Skin of body (tissue), 3 donors: ENCODE measurements at places on chromosomes 5 and 9.
A peak's percentile ranks its signal among the peaks of the same experiment; 100 is the strongest.

DNA sequence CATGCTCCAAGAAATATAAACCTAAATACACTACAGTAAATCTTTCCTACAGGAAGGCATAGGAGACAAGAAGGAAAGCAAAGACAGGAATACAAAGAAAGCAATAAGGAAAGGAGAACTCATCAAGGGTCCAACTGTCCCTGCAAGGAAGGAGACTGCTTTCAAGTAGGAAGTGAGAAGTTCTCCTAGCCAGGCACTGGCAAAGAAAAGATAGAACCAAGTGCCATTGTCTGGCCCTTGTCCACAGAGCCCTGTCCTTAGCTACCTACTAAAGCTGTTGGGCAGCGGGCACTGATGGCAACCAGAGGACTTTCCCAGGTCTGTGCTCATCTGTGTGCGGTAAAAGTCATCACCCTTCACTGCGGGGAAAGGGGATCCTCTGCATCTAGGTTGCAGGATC is 108.2 kb downstream of the KLHL3 start:
- no peak for DNase-seq

- DNase-seq, result no peak
Observed at GRCh38 chr9:121893786-121894185, 199.3 kb downstream of the TTLL11 start.

DNA sequence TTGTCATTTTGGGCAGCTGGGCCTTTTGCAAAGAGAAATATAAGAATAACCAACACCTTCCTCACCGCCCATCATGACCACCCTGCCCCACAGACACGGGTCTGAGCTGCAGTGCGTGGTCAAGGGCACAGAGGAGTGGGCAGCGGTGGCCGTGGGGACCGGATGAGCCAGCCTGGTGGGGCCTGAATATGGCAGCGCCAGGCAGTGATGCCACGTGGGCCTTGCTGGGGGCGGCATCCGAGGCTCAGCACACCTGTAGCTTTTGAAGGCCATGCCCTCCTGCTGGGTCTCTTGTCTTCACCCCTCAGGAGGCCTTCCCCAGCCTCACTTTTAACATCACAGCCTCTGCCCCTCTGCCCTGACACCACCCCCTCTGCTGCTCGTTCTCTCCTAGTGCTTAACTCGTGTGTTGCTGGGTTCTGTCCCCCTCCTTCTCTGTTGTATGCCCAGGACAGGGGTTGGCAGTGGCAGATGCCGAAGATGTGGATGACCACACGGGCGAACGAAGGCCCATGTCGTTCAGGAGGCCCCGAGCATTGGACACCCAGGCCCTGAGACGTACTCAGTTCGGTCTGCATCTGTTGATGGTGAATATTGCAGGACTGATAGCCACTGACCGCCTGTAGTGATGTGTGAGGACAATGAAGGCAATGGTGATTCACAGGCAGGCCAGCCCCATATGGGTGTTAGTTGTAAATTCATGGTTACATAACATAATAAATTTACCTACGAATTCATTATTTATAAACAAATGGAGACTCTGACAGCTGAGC is 46.0 kb downstream of the AHRR start:
- DNase-seq, result no peak

GRCh38 chr5:78633700-78634099 is 14.9 kb downstream of the LHFPL2 start:
- DNase-seq, result no peak

DNA sequence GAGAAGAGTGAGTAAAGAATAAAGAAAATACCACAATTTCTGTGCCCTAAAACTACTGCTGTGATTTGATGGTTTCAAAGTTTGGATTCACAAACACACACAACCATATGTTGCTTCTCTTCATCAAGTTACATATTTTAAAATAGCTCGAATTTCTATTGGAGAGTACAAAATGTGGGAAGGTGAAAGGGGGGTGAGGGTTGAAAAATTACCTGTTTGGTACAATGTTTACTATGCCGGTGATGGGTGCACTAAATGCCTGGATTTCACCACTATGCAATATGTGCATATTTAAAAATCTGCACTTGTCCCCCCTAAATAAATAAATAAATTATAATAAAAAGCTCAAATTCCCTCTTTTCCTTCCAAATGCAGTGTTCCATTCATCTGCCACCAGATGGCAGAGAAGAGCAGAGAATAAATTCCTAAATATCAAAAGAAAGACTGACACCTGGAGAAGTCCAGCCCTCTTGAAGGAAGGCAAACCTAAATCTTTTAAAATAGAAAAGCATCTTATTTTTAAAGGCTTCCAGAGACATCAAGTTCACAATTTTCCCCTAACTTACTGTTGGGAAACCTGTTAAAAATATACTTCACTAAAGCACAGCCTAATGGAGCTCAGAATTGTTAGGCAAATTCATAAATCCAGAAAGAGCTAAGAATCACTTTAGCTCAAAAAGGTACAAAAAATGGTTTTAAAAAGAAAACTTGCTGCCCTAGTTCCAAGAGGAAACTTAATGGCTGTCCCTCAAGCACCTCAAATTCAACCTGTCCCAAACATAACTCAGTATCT is 24.8 kb upstream of the HNRNPA0 start:
- peak; percentile 2 for DNase-seq

DNA sequence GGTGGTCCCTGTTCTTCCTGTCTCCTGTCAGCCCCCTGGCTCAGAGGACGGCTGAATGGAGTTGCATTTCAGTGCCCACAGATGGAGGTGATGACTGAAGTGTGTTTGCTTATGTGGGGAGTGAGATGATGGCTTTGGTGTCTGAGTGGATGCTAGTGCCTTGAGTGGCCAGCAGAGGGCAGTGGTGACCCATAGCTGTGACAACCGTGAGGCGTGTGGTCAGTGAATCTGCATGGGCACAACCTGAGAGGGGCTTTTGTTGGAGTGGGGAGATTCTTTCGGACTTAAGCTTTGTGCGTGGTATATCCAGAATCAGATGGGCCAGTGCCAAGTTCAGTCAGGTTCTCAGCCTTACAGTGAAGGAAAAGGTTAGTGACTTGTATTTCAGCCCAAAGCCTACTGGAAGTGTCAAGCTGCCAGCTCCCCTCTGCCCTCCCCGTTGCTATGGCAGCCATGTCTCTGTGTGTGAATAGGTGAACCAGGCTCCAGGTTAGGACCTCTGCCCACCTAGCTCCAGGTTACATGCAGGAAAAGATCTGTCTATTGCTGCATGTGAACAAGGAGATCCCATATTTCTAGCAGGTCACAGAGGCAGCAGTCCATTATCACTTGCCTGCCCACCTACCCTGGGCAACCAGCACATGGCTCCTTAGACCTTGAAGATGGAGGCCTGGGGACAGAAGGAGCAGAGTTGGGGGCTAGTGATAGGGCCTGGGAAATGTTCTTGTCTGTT is 14.7 kb upstream of the CXXC5 start:
- peak; percentile 80 for DNase-seq

DNA sequence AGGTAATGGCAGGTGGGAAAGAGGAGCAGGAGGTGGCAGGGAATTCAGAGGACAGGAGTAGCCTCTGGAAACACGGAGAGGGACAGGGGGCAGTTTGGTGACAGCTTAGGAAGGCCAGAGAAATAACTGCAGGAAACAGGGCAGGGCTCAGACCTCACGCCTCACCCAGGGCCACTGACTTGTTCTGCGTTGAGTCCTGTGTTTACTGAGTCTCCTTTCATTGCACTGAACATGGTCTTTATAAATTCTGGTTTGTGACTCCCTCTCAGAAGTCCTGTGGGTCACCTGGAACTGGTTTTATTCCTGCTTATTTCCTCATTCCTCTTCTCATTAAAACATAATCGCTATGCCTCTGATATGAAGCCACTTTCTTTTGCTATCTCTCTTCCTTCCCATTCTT is 55.2 kb upstream of the ZNF622 start:
- no peak for DNase-seq

DNA sequence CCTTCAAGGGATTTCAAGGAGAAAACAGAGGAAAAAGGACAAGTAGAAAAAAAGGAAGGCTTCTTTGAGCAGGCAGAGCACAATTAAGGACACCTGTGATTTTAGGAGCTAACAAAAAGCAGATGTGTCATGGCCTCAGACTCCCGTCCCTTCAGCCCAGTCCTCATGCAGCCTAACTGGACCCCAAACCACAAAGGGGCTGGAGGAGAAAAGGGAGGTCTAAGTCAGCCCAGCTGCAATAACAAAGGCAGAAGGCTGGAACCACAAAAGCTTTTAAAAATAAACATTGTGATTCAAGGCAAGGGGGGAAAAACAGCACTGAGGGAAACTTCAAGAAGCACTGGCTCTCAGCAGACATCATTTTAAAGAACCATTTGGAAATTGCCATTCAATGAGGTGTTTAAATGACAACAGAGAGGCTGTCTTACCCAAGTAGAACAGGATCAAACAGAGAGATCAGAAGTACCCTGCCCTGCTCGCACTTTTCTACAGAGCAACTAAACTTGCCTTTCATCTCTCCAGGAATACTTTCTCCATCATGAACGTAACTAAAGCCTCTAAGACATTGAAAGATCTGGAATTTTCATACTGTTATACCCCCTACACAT is 89.3 kb downstream of the SEMA5A start:
- DNase-seq, result peak; percentile 22

GRCh38 chr9:69919461-69920061 is 98.9 kb downstream of the CFAP95 start:
- peak; percentile 1 for DNase-seq

GRCh38 chr9:31606678-31607077 is 777.8 kb upstream of the ACO1 start:
- DNase-seq, result no peak

GRCh38 chr9:87193925-87194868 is 246.9 kb upstream of the GAS1 start:
- peak; percentile 91 for DNase-seq

DNA sequence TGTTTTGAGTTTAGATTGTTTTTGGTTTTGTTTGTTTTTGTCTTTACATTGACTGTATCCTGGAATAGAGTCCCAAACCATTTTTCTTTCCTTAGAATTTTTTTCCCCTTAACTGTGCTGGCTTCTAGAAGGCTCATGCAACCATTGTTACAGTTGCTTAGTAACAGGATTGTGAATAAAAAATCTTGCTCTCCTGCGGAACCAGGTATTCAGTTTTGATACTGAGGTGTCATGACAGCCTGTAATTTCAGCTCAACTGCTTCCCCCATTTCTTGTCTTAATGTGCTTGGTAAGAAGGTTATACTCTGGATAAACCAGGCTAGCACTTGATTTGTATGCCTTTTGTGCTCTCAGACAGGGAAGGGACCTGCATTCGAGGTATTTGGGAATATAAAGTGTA is 42.1 kb downstream of the FOCAD start:
- DNase-seq, result no peak

DNA sequence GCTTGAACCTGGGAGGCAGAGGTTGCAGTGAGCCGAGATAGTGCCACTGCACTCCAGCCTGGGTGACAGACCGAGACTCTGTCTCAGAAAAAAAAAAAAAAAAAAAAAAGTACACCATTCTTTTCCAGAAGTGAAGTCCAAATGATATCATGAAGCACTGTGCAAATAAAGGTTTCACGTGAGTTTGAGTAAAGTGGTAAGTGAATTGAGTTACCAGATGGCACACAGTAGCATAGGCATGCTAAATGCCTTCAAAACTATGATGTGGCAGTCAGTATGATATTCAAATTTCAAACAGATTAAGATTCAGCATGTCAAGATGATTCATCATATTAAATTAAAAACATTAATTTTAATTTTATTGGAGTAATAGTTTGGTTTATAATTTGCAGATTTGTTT is 195.2 kb downstream of the TAF11L14 start:
- DNase-seq, result no peak

DNA sequence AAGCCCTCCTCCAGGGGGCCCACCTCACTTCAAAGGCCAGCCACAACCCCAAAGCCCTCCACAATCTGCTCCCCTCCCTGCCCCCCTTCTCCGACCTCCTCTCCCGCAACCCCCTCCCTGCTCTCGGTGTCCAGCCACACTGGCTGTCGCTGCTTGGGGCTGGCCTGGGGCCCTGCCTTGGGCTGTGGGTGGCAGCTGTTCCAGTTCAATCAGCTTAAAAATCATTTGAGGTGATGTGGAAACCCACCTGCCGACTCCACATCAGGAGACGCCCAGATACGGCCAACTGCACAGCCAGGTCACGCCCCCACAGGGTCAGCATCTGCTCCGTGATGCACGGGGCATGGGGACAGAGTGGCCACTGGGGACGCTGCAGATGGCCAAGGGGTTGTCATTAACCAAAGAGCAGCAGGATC is 107.0 kb upstream of the MVB12B start:
- DNase-seq, result no peak

DNA sequence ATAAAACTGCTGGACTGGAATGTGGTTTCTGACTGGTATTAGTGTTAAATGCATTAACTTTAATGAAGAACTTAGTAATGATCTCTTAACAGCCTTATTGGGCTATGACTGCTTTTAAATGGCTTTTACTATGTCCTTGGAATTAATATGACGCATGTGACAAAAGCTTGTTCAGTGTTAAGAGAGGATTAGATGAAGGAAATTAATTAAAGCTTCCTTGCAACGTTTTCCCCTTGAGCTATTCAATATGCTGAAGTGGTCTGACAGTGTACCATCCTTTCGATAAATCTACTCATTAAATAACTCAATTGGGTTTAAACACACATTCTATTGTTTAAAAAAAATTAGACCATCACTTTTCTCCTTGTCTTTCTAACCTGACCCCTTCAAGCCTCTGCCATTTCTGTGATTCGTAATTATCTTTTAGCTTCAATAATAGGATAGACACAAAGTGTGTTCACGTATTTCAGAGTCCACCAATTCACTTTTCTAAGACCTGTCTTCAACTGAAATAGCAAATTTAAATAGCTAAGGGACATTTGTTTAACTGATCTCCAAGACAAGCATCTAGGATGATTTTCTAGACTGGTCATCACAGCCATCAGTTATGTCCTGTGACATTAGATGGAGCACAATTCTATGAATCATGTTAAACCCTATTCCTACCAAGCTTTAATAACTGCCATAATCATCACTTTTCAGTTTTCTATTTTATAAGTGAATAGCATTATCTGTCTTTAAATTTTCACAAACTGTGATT is 1258.0 kb upstream of the CDH9 start:
- no peak for DNase-seq

- peak; percentile 80 for DNase-seq
Observed at GRCh38 chr9:84261070-84261746, 79.3 kb downstream of the SLC28A3 start.

DNA sequence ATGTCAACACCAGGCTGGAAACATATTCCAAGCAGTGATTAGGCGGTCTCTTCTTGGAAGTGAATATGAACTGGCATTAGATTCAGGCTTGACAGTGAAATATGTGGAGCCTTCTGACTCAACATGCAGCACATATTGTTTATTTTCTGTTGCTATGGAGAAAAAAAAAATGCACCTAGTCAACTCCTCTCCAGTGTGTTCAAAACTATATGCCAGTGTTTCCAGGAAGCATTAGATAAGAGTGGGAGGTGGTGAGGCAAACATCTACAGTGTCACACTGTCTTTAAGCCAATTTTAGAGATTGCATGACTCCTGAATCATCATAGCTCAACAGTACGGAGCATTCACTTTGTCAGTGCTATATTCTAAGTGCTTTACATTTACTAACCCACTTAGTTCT is 117.9 kb downstream of the HCN1 start:
- no peak for DNase-seq

DNA sequence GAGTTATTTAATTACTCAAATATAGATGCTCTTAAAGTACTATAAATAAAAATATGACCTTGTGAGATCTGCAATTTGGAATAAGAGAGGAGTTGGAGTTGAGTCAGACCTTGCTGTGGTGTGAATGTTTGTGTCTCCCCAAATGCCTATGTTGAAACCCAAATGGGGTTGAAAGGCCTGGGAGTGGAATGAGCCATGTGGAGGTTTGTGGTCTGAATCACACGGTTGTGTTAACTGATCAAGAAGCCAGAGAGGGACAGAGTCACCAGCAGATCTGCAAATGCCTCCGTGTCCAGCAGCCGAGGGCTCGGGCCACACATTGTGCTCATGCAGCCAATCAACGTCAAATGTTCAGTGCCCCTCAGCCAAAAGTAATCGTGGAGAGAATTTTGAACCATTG is 404.4 kb downstream of the ICE1 start:
- no peak for DNase-seq

- DNase-seq, result no peak
Observed at GRCh38 chr5:122981846-122982245, 54.7 kb downstream of the PPIC start.
